Activated naive CD4-positive, alpha-beta T cell treated with anti-CD3 and anti-CD28 coated beads for 36 hours (primary cell): ENCODE measurements at places on chromosomes 12 and 14.

GRCh38 chr12:32566663-32567295 lies 112.3 kb upstream of the DNM1L start:
- H3K27me3 ChIP-seq, result no peaks in the 10 kb centered on the region
- H3K36me3 ChIP-seq, result no peaks in the 10 kb centered on the region
- no peak for DNase-seq
- no peaks in the 10 kb centered on the region for H3K4me1 ChIP-seq
- no peak overlapping the region for H3K27ac ChIP-seq

DNA sequence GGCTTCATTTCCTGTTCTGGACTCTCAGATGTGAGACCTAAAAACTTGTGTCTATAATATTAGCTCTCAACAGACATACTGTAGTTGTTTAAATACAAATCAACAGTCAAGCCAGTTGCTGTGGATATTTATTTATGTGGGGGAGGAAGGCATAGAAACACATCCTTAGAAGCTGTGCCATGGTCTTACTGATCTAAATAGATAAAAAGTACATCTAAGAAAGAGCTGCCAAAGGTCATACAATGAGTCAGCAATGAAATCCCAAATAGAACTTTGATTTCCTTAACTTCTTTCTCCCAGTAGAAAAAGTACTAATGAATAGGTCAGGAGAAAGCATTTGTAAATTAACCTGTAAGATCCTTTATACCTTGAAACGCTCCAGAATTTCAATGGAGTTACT lies 185.1 kb downstream of the AKAP6 start:
- no peaks in the 10 kb centered on the region for H3K4me1 ChIP-seq
- DNase-seq, result no peak
- no peak overlapping the region for H3K4me3 ChIP-seq
- H3K27ac ChIP-seq, result no peak overlapping the region
- no peaks in the 10 kb centered on the region for H3K36me3 ChIP-seq
- H3K27me3 ChIP-seq, result peaks cover 2% of the 10 kb centered on the region

GRCh38 chr12:122051231-122051876 lies 27.2 kb upstream of the MLXIP start:
- no peaks in the 10 kb centered on the region for H3K27me3 ChIP-seq
- no peak overlapping the region for H3K4me3 ChIP-seq
- no peak for DNase-seq
- peaks cover 1% of the 10 kb centered on the region for H3K36me3 ChIP-seq
- no peak overlapping the region for H3K27ac ChIP-seq

DNA sequence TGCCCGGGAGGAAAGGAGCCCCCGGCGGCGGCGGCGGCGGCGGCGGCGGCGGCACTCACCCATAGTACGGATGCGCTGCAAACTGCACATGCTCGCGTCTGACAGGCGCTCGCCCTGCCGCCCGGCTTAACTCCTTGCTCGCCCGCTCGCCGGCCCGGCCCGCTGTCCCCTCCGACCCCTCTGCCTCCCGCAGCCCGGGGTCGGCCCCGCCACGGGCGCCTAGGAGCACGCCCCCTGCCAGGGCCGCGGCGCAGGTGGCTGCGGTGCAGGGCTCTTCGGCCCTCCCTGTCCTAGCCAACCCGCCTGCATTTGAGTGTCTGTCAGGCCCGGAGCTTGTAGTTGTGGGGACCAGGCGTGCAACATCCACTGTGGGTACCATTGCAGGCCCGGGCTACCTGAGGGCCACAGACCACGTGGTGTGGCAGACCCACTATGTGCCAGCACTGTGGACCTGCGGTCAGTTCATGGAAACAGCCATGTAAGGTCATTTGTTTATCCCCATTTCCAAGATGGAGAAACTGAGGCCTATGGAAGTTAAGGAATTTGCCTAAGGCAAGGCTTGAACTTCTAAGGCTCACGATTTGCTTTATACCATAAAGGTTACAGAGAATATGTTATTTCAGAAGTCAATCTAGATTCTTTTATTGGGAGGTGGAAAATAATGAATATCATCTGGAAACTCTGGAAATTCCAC lies 17.6 kb upstream of the PLEKHH1 start:
- no peaks in the 10 kb centered on the region for H3K27me3 ChIP-seq
- H3K27ac ChIP-seq, result no peak overlapping the region
- peaks cover 5% of the 10 kb centered on the region for H3K4me1 ChIP-seq
- H3K4me3 ChIP-seq, result peak overlapping the region; percentile 50
- no peaks in the 10 kb centered on the region for H3K36me3 ChIP-seq

DNA sequence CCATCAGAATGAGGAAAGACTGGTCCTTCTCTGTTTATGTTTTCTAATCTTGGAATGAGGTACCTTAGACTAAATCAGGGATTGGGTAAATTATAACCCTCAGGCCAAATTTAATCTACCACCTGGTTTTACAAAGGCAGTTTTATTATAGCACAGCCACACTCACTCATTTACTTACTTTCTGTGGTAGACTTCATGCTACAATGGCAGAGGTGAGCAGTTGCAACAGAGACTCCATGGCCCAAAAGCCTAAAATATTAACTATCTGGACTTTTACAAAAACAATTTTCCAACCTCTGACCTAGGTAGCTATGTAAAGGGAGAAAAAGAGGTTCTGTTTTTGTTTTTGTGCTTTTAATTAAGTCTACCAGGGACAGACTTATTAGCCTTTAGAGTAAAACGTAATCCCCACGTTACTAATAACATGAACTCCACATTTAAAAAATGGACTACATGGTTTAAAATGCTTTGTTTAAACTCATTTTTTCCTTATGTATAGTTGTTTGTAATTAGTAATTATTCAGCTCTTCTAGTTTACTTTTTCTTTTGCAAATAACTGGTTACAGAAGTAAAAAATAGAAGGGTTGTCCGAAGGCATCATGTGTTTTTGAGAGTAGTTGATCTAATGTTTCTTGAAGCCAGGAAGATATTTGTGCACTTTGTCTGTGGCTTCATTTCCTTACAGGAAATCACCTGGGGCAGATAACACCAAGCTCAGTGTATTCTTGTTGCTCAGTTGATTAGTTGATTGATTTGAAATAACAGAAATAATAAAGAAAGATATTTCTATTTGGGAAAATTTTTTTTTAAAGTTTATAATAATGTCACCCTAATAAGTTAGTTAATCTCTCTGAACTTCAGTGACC lies 57.6 kb upstream of the ATP2B1 start:
- no peaks in the 10 kb centered on the region for H3K36me3 ChIP-seq
- H3K27ac ChIP-seq, result no peak overlapping the region
- no peaks in the 10 kb centered on the region for H3K27me3 ChIP-seq
- no peak for DNase-seq
- H3K4me1 ChIP-seq, result peaks cover 15% of the 10 kb centered on the region
- H3K4me3 ChIP-seq, result no peak overlapping the region

DNA sequence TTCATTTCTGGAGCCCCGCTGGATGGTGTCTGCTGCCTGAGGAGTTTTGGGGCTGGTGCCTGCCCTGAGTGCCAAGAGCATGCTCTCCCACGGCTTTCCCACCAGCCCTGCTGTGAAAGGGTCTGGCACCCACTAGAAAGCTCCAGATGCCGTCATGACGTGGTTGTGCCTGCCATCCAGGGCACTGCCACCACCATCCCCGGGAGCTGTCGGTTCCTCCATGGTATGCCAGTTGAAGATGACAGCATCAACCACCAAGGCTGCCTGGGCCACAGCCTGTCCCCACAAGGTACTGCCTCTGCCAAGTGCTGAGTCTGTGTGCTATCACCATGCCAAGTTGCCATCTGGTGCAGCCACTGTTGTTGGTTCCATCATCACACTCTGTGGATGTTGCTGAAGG lies 85.9 kb downstream of the TTC8 start:
- peaks cover 6% of the 10 kb centered on the region for H3K27me3 ChIP-seq
- H3K27ac ChIP-seq, result no peak overlapping the region
- no peaks in the 10 kb centered on the region for H3K36me3 ChIP-seq

DNA sequence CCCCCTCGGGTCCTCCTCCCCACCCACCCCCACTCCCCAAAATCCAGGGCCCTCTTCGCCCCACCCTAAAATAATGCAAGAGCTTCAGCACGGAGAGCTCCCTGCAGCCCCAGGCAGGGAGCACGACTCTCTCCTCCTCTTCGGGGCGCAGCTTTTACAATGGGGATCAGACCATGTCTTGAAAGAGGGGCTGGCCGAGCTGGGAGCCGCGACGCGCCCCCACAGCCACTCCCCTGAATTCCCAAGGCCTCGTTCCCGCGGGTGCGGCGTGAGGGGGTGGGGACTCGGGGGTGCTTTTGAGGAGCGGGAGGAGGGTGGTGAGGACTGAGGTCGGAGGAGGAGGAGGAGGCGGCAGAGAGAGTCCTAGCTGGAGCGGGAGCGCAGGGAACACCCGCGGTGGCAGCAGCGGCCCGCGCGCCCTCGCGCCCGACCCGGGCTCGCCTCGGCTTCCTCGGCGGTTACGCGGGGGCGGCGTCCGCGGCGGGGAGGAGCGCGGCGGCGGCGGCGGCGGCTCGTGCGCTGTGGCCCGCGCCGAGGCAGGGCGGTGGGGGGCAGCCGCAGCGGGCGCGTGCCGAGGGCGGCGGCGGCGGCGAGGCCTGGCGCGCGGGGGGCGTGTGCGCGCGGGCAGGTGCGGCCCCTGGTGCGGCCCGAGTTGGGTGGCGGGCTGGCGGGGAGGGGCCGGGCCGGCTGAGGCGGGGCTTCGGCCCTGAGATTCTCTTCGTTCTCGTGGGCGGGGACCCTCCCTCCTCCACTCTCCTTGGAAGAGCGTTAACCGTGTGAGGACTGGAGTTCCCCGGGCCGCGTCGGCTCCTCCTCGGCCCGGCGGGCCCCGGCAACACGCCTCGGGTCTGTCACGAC lies at the start of gene ANKS1B:
TSS of gene ANKS1B (minus strand) at position 666 of the 858 bp plus-strand sequence. CDS start 699 bp downstream, outside the sequence.
- no peaks in the 10 kb centered on the region for H3K36me3 ChIP-seq
- peaks cover 6% of the 10 kb centered on the region for H3K4me1 ChIP-seq
- peaks cover 53% of the 10 kb centered on the region for H3K27me3 ChIP-seq
- peak; percentile 27 for DNase-seq
- peak within 1 kb of the TSS; percentile 55 for H3K4me3 ChIP-seq

DNA sequence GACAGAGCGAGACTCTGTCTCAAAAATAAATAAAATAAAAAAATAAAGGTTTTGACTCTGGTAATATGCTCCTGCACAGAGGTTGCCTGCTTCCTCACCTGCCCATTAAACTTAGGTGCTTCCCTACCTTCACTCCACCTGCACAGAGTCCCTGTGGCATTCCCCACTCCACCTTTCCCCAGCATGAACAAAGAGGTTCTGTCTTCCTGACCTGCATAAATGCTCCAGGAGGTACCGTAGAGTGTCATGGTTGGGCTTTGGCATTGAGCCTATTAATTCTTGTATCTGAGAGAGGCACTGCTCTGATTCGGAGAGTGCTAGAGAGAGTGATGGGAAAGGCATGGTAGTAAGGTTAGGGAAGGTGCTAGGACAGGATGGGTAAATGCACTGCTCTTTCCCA lies 6.3 kb downstream of the ARHGAP9 start:
- H3K4me1 ChIP-seq, result peaks cover 36% of the 10 kb centered on the region
- H3K4me3 ChIP-seq, result no peak overlapping the region
- H3K27ac ChIP-seq, result no peak overlapping the region
- H3K27me3 ChIP-seq, result no peaks in the 10 kb centered on the region

DNA sequence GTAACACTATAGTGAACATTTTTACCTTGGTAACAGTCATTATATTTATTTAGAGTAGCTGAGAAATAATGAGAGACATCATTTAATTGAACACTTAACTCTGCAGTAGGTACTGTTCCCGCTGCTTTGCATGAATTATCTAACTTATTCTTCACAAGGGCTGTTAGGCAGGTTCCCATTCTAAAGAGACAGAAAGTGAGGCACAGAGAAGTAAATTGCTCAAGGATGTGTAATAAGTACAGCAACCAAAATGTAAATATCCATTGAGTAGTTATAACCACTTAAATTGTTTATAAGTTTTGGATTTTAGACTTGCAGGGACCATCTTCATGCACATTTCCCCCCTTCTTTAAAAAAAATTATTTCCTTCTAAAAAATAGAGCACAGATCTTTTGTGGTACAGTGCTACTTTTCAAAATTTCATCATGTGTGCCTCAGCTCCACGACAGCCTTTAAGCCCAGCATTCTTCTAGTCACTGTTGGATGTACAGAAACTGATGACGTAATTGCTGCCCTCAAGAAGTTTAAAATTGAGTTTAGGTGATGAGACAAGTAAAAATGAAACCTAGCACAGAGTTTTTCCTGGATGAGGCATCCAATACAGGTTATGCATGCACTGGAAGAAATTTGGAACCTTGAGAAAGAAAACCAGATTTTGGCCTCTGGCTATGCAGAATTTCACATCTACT lies 6.0 kb upstream of the MANSC4 start:
- H3K27me3 ChIP-seq, result no peaks in the 10 kb centered on the region
- H3K36me3 ChIP-seq, result peaks cover 25% of the 10 kb centered on the region

- H3K36me3 ChIP-seq, result no peaks in the 10 kb centered on the region
- no peak for DNase-seq
- no peaks in the 10 kb centered on the region for H3K27me3 ChIP-seq
Observed at GRCh38 chr14:76829013-76829365, 2.8 kb downstream of the LRRC74A start.

DNA sequence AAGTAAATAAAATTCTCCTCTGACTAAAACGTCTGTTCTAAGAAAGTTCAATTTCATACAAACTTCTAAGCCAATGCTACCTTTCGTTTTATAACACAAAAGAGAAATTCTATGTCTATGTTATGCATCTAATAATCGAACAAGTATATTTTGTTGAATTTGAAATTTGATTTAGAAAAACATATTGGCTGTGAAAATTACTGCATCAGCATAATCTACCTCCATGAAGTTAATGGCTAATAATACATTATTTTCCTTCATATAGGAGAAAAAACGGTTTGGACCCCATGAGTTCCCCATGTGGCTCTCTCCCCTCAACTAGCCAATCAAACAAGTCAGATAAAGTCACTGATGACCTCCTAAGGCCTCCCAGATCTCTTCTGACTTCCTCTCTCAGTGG lies 106.5 kb downstream of the KCNH5 start:
- no peaks in the 10 kb centered on the region for H3K27me3 ChIP-seq
- no peaks in the 10 kb centered on the region for H3K36me3 ChIP-seq
- no peak for DNase-seq
- H3K4me3 ChIP-seq, result no peak overlapping the region
- H3K27ac ChIP-seq, result no peak overlapping the region

GRCh38 chr14:74438351-74438915 lies 12.4 kb upstream of the SYNDIG1L start:
- no peaks in the 10 kb centered on the region for H3K36me3 ChIP-seq
- H3K27me3 ChIP-seq, result peaks cover 2% of the 10 kb centered on the region
- no peak overlapping the region for H3K27ac ChIP-seq
- DNase-seq, result no peak
- H3K4me3 ChIP-seq, result no peak overlapping the region

DNA sequence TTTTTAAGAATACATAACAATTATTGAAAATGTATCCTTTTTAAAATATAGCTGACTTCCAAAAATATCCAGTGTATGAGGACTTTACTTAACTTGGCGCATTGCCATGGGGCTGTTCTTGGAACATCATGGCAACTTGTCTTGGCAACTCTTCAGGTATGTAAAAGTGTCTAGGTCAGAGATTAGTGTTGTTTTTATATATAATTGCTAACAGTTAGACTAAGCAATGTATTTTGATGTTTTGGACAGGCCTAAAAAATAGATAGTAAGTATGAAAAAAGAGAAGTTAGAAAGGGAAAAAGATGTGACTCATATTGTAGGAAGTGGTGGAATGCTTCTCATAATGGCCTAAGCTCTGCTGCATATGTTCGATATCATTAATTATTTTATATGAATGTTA lies 70.9 kb downstream of the MON2 start:
- H3K27ac ChIP-seq, result no peak overlapping the region
- peaks cover 20% of the 10 kb centered on the region for H3K36me3 ChIP-seq
- DNase-seq, result no peak
- H3K4me3 ChIP-seq, result no peak overlapping the region
- peaks cover 3% of the 10 kb centered on the region for H3K4me1 ChIP-seq

- no peaks in the 10 kb centered on the region for H3K27me3 ChIP-seq
- H3K4me3 ChIP-seq, result peak overlapping the region; percentile 48
- H3K36me3 ChIP-seq, result peaks cover 81% of the 10 kb centered on the region
Observed at GRCh38 chr12:31967539-31967938, 8.3 kb downstream of the RESF1 start.

GRCh38 chr12:53456654-53457366 lies 4.9 kb downstream of the PCBP2 start:
- no peaks in the 10 kb centered on the region for H3K27me3 ChIP-seq
- H3K4me1 ChIP-seq, result peaks cover 59% of the 10 kb centered on the region
- no peak for DNase-seq

- no peaks in the 10 kb centered on the region for H3K27me3 ChIP-seq
Observed at GRCh38 chr14:51277753-51278415, 37.8 kb downstream of the TMX1 start.
